ENCODE measurements at places on chromosomes 4 and X. TPM values are rescaled to one million over a fixed set of nuclear protein-coding genes. Genes with fewer than 3 reads are reported as not detected.

XK gene
- 1.8 TPM for polyA plus RNA-seq

LRP2BP gene
- 0.58 TPM for polyA plus RNA-seq

HMX1 gene
- polyA plus RNA-seq: 0.89 TPM

KCND1 gene
- polyA plus RNA-seq: 3.7 TPM

C1QTNF7 gene
- not detected for polyA plus RNA-seq

TMEM150C gene
- 4.9 TPM for polyA plus RNA-seq

DRP2 gene
- 10.0 TPM for polyA plus RNA-seq

PCDH19 gene
- 8.4 TPM for polyA plus RNA-seq

GRPR gene
- not detected for polyA plus RNA-seq

TCEAL3 gene
- polyA plus RNA-seq: 38.2 TPM

CCDC149 gene
- 6.6 TPM for polyA plus RNA-seq

ATP2B3 gene
- 4.4 TPM for polyA plus RNA-seq

DCLK2 gene
- 134 TPM for polyA plus RNA-seq

NAA11 gene
- polyA plus RNA-seq: not detected
